ENCODE measurements at places on chromosomes 6 and 20.
A peak's percentile ranks its signal among the peaks of the same experiment; 100 is the strongest.

DNA sequence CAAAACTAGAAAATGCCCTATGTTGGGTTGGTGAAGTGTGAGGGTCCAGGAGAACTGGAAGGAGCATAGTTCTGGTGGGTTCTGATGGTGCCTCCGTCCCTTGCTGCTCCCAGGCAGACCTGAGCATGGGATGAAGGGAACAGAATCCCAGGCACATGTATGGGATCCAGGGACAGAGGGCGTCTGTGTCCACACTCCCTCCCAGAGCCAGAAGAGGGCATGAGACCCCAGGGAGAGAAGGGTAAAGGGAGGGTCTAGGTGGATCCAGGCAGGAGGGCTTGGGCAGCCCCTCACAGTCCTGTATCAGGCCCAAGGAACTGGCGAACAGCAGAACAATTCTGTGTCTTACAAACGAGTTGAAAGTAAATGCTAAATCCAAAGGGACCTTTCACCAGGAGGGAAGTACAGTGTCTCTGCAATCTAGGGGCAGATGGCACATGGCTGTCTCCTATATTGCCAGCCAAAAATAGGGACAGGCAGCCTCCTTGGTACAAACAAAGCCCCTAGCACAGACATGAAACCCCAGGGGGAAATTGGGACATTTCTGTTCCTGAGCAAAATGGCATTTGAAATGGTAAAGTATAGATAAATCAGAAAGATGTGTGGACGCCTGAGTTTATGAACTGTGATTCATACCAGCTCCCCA is 2.5 kb upstream of the BPIFA1 start:
- DNase-seq = no peak

GRCh38 chr6:154868143-154868594 is 126.9 kb upstream of the TIAM2 start:
- peak; percentile 18 for DNase-seq

GRCh38 chr6:104617591-104617990 is 242.1 kb downstream of the HACE1 start:
- no peak for DNase-seq

- DNase-seq = peak; percentile 48
Measured at GRCh38 chr20:8414586-8415274, 282.7 kb downstream of the PLCB1 start.

DNA sequence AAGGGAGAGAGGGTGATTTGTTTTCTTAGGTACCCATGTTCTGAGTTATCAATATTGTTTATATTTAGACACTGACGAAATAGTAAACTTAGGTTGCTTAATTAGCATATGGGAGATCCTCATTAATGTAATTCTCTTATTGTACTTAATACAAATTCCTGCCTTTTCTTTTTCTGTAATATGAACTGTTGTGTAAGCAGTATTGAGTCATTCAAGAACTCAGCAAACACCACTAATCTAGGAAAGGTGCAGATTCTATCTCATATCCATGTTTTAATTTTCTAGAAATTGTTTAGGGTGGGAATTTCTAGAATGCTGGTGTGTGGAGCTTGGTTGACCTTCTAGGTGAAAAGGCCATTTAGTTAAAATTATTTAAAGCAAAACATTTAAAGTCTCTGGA is 216.0 kb downstream of the ZFAND3 start:
- no peak for DNase-seq

DNA sequence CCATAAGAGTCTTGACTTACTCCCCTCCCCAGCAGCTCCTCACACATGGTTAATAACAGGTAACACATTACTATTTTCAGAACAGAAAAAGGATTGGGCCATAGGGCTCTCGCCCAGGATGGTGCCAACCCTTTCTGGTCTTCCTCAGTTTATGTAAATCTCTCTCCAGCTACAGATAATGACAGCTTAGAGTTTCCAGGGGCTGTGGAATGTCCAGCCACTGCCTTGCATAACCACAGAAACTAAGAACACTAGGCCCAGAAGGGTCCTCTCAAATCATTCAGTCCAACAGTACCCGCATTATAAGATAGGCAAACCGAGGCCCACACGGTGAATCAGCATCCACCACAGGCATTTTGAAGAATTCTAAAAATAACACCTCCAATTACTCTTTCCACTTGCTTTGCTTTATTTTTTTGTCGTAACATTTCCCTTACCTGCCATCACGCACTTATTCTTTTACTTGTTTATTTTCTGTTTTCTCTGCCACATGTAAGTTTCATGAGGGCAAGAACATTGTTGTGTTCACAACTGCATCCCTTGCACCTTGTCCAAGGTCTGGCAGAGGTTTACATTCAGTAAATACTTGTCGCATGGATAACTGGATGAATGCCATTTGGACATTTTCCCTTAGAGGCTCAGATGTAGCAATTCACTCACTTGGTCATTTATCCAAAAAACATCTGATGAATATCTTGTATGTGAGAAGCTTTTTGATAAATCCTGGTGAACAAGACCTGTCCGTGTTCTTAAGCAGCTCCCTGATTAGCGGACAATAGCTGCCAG is 6.4 kb upstream of the SDC4 start:
- DNase-seq = no peak

- DNase-seq = no peak
Measured at GRCh38 chr6:148446681-148447080, 104.0 kb downstream of the SASH1 start.

DNA sequence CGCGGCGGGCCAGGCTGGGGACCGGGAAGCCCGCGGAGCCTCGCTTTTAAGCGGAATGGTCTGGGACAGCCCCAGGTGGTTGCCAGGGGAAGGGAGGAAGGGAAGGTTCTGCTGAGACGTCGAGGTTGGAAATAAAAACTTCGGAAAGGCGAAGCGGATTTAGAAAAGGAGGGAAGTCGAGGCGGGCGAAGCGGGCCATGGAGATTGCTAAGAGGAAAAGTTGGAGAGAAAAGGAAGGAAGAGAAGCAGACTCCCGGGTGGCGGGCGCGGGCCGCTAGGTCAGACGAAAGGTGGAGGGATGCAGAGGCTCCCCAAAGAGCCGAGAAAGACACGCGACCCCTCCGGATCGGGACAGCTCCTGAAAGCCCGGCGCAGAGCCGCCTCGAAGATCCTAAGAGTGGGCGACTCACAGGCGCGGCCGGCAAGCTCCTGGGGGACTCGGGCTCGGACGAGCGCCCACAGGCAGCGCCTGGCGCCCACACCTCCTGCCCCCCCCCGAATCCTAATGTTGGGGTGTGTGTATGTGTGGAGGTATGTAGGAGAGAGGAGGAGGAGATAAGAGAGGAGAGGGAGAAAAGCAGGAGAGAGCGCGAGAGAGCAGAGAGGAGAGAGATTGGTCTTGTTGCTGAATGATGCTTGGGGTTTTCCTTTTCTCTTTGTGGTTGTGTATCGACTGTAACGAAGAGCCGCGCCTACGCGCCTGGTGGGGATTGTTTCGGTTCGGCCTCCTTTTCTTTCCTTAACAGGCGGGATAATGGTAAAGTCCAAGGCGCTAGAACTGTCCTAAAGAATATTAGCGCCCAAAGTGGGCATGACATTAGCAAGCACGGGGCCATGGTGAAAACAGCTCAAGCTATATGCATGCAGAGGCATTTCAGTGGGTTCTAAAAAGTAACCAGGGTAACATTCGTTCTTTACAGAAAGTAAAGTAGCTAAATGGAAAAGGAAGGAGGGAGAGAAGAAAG is 1.5 kb downstream of the TFAP2B start:
- DNase-seq = no peak

DNA sequence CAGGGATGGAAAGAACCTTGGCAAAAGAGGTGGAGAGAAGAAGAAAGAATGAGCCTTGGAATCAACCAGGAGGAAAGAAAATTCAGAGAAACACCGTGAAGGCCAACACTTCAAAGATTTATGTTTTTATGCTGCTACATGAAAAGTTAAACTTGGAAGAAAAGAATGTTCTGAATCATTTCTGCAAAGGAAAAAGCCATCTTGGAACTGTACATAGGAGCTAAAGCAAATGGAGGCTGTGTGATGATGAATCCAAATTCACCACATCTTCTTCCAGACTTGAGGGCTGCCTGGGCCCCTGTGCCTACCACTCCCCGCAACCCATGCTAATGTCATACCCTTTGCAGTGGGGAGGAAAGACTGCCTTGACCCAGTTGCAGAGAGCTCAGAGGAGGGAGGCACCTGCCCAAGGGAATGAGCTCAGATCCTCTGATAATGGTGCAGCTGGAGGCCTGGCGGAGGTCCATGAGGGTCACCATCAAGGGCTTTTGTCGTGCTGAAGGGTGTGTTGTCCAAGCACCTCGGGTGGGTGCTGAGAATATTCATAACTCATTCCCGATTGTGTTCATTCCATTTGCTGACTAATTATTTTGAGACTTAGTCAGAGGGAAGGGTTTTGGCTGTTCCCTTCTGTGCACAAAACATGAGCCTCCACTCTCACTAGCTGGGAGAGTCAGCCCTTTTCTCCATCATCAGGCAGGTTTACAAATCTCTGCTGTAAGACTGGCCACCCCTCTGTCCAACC is 245.8 kb upstream of the JAG1 start:
- DNase-seq = no peak

DNA sequence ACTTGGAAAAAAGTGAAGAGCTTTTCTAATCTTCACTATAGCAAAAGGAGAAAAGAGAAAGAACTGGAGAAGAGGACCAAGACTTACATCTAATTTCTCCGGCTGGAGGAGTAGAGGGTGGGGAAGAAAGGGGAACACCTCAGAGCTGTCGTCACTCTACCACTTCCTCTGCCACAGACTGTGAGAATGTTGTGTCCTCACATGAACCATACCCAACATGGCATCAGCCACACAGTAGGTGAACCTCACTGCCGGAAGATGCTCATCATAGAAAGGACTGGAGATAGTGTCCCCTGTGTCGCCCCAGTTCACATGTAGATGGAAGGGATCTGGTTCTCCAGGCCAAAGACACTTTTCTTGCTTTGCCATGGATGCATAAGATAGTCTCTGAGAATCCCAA is 604.4 kb upstream of the NOX3 start:
- DNase-seq = no peak

DNA sequence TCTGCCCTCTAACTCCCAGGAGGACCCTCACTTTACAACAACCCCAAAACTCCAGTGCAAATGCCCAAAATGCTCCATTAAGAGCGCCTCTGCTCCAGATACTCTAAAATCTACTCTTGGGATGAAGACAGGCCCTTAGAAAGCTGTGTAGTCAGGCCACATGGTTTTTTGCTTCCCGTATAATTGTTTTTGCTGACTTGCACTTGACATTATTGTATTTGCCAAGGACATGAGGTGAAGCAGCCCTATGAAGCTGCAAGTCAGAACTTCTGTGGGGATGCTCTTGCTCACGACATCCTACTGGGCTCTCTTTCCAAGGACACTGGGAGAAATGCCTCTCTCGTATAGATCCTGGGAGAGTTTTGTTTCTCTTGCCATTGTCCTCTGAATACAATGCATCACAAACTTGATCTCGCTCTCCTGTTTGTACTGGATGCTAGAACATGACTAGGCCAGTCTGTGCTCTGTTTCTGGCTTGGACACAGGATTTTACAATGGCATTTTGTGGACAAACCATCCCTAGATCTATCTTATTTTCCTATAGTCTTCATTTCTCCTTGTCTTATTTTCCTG is 177.2 kb upstream of the DTNBP1 start:
- no peak for DNase-seq

GRCh38 chr6:151901009-151901411 is 93.5 kb downstream of the ESR1 start:
- no peak for DNase-seq

- no peak for DNase-seq
Measured at GRCh38 chr20:32395066-32395465, 36.9 kb downstream of the ASXL1 start.

GRCh38 chr6:143878272-143878760 is 14.0 kb downstream of the ZC2HC1B start:
- DNase-seq = no peak

- DNase-seq = no peak
Measured at GRCh38 chr20:37729909-37730308, 36.1 kb downstream of the CTNNBL1 start.

GRCh38 chr6:107691062-107691751 is 132.9 kb downstream of the SCML4 start:
- DNase-seq = peak; percentile 29

DNA sequence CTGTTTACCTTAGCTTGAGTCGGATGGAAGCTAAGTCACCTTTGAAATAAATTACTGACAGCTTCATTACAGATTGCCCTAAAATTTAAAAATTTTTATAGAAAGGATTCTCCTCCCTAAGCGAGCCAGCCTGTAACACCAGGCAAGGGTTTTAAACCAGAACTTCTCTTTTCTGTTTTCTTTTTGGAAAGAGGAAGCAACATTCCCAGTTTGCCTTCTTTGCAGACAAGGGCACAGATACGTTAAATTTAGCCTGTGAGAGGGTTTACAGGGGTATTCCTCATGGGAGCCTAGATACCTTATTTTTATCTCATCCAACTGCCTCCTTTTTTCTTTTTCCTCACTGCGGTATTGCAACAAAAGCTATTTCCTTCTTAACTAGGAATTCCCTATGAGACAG is 45.0 kb downstream of the GNAS start:
- DNase-seq = no peak

- DNase-seq = no peak
Measured at GRCh38 chr6:22783931-22784330, 214.6 kb downstream of the HDGFL1 start.

DNA sequence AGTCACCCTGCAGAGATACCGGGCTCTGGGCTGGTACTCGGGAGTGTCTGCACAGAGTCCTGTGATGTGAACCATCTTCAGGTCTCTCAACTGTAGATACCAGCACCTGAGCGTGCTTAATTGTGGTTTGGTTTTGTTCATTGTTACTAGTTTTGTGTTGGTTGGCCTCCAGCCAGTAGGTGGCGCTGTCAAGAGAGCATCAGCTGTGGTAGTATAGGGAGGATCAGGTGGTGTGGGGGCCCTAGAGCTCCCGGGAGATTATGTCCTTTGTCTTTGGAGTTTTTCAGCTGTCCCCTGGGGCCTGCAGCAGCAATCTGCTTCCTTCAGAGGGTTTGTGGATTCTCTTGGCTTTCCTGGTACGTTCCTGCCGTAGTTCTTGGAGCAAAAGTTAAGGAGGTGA is 67.9 kb downstream of the CDYL start:
- DNase-seq = no peak

GRCh38 chr20:23195636-23196035 is 109.5 kb upstream of the CD93 start:
- no peak for DNase-seq

GRCh38 chr6:5082487-5083306 is 2.4 kb upstream of the PPP1R3G start:
- no peak for DNase-seq

- no peak for DNase-seq
Measured at GRCh38 chr6:31058128-31058894, 48.0 kb downstream of the MUC22 start.

DNA sequence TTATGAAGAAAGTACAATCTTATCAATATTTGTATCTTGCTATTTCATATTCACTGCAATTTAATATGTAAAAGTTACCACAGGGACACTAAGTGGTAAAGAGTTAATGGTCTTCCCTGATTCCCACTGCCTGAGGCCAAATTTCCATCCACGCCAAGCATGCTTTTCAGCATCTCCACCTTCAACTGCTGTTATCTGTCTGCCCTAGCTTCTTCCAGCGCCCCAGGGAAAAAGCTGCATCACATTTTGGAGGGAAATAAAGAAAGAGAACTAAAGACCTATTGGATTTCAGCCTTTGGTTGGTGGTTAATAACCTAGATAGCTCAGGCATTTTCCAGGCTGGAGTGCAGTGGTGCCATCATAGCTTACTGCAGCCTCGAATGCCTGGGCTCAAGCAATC is 61.3 kb upstream of the NKX2-2 start:
- DNase-seq = no peak

GRCh38 chr20:31716351-31716750 is 6.3 kb downstream of the BCL2L1 start:
- DNase-seq = no peak
